GM04504 (cell line): ENCODE measurements at places on chromosomes 5 and 9.

DNA sequence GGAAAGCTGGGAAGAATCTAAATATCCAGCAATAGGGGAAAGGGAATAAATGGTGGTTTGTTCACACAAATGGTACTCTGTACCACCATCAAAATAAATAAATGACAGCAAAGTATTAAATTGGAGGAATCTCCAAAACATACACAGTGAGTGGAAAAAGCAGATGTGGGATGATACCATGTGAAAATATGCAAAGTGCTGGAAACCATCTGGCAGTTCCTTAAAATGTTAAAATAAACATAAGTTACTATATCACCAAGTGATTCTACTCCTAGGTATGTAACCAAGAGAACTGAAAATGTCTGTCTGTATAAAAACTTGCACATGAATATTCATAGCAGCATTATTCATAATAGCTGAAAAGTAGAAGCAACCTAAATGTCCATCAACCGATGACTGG is 41.9 kb upstream of the TEX48 start:
- peak; percentile 21 for DNase-seq

GRCh38 chr5:117188211-117188610 is 613.6 kb upstream of the SEMA6A start:
- DNase-seq = no peak

GRCh38 chr5:102815540-102816332 is 60.6 kb downstream of the PAM start:
- DNase-seq = no peak

GRCh38 chr5:147472664-147473475 is 37.0 kb downstream of the DPYSL3 start:
- DNase-seq = no peak

GRCh38 chr5:108687595-108688200 is 60.0 kb upstream of the FER start:
- DNase-seq = peak; percentile 10

GRCh38 chr9:1028501-1029190 is 21.5 kb upstream of the DMRT2 start:
- DNase-seq = no peak

- DNase-seq = no peak
Measured at GRCh38 chr5:125189531-125189941, 443.1 kb upstream of the ZNF608 start.

GRCh38 chr5:108989761-108990392 is 242.2 kb downstream of the FER start:
- no peak for DNase-seq

- DNase-seq = no peak
Measured at GRCh38 chr5:39148983-39149534, 70.3 kb downstream of the FYB1 start.

DNA sequence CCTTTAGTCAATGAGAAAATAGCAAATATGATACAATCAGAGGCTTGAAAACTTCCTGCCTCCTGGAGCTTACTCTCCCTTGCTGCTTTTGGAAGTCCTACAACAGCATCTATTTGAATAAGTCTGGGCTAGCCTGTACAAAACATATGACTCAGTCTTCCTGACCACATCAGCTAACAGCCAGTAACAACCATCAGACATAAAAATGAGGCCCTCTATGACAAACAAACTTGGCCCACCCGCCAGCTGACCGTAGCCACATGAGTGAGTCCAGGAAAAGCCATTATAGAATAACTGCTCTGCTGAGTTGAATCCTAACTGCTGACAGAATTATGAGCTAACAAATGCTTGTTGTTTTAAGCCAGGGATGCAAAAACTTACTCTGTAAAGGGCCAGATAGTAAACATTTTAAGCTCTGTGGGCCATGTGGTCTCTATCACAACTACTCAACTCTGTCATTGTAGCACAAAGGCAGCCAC is 347.6 kb downstream of the PTPRD start:
- DNase-seq = no peak

GRCh38 chr5:32504989-32505596 is 60.6 kb upstream of the ZFR start:
- DNase-seq = peak; percentile 94

- DNase-seq = no peak
Measured at GRCh38 chr5:66551945-66552344, 44.2 kb upstream of the MAST4 start.

- no peak for DNase-seq
Measured at GRCh38 chr5:59418808-59419207, 474.7 kb downstream of the PDE4D start.

DNA sequence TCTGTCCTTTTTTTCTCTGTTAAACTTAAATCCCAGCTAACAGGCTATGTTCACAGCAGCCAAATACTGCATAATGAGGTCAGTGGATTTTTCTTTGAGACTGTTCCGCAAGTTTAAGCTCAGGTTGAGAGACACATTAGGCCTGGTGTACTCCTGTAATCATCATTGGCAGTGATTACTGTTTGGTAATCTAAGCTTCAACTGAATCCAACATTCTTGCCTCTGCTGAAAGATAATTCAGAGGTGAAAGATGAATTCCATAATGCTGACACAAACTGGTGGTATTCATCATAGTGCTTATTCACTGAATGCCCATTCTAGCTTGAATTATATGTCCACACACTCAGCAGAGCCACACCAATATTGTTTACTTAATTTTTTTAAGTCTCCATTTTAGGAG is 108.5 kb downstream of the NFIB start:
- DNase-seq = peak; percentile 11

DNA sequence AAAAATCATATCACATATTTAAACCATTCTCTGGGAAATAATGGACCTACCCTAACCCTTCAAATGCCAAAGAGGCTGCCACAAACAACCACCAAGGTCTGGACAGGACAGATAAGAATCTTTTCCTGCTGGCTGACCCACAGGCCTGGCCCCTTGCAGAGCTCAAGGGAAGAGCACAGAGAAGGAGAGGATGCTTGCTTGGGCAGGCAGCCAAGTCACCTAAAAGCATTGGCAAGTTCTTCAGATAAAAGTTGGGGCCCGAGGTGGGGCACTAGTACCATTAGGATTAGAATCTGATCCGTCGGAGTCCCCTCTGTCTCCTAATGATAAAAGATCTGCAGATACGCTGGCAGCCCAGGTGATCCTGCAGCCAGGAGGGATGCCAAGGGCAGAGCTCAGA is 176.6 kb downstream of the GABBR2 start:
- DNase-seq = no peak

DNA sequence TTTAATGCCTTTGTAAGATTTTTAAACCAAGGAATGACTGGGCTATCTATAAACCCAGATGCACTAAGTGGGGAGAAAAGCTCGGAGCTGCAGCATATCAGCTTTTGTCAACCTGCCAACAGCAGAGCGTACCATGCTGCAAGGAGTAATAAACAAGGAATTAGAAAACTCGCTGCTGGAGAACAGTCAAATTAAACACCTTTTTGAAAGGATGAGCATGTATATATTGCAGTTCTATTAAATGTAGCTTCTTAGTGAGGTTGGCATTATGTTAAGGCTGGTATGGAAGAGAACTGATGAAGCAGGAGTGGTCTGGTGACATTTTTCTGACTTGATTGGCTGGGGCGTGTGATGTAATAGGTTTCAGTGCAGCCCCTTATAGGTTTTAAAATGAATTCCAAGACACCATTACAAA is 74.7 kb downstream of the PIK3R1 start:
- no peak for DNase-seq

- no peak for DNase-seq
Measured at GRCh38 chr9:130313103-130313858, 47.7 kb downstream of the HMCN2 start.

DNA sequence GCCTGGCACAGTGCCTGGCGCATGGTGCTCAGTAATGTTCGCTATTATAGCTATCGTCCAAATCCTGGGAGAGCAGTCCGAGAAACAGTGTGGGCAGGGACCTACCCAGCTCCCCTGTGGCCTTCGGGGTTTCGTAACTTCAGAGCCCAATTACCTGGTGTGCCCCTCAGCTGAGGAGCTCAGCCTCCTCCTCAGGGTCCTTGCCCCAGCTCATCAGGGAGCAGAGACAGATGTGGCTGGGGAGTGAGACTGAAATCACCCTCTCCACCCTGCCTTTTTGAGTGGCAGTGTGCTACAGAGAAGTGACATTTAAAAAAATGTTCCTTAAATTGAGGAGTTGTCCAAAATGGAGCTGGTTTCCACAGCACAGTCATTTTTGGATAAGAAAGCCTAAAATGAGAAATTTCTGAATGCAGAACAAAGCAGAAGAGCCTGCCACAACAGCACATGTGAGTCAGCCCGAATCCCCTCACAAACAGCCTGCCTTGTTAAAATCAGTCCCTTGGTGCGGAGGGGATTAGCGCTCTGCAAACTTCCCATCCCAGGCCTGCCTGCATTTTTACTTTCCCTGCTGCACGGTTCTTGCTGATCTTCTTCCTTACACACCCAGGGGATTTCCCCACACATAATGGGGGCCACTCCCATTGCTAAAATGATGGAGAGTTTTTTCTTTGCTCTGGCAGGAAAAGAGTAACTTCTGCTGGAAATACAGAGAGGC is 78.1 kb upstream of the PITX1 start:
- DNase-seq = no peak

GRCh38 chr9:32968101-32969011 is 33.1 kb downstream of the APTX start:
- DNase-seq = peak; percentile 23
